ENCODE measurements at places on chromosomes 12 and 14.

DNA sequence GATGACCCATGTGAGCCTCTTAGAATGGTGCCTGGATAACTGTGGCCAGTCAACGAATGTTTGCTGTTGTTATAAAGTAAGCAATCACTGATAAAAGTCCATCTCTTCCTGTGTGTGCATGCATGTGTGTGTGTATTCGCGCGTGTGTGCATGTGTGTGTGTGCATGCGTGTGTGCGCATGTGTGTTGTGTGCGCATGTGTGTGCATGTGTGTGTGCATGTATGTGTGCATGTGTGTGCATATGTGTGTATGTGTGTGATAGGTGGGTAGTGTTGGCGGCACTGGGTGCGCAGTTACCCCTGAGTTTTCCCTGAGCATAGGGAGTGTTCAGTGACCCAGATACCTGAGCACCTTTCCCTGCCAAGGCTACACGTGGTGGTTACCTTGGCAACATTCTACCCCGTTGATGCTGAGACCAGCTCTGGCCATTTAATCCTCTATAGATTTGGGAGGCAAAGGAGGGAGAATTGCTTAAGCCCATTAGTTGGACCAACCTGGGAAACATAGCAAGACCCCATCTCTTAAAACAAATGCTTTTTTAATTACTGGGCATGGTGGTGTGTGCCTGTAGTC lies 137.8 kb downstream of the SLC15A4 start:
- DNase-seq: no peak

- DNase-seq: no peak
These were observed 21.6 kb downstream of the CORO1C start for GRCh38 chr12:108709697-108710096.

GRCh38 chr12:5806371-5807089 lies 138.5 kb downstream of the ANO2 start:
- no peak for DNase-seq

GRCh38 chr12:101772012-101772775 lies 32.9 kb upstream of the SYCP3 start:
- no peak for DNase-seq

- no peak for DNase-seq
These were observed 7.7 kb upstream of the INF2 start for GRCh38 chr14:104681689-104682074.

- DNase-seq: no peak
These were observed 105.0 kb downstream of the DAD1 start for GRCh38 chr14:22483863-22484593.

- DNase-seq: no peak
These were observed 220.4 kb upstream of the GARIN6 start for GRCh38 chr12:99427104-99427503.

DNA sequence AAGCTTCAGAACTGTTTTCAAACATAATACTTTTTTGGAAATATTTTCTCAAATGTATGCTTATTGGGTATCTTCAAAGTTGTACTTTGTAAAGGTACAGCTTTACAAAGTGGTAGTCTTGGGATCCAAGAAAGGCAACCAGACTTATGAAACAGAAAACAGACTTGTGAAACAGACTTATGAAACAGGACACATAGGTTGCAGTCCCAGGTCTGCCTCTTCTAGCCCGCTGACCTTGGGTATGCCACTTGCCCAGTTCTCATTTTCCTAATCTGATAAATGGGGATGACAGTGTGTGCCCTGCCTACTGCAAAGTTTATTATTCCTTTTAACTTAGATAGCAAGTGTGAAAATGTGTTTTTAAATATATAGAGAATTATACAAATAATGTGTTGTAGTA lies 114.3 kb downstream of the KICS2 start:
- DNase-seq: no peak

- no peak for DNase-seq
These were observed 16.6 kb downstream of the ACTR10 start for GRCh38 chr14:58216544-58216943.
